ENCODE measurements at places on chromosomes 6 and 20. TPM values are rescaled to one million over a fixed set of nuclear protein-coding genes. Genes with fewer than 3 reads are reported as not detected.

DNA sequence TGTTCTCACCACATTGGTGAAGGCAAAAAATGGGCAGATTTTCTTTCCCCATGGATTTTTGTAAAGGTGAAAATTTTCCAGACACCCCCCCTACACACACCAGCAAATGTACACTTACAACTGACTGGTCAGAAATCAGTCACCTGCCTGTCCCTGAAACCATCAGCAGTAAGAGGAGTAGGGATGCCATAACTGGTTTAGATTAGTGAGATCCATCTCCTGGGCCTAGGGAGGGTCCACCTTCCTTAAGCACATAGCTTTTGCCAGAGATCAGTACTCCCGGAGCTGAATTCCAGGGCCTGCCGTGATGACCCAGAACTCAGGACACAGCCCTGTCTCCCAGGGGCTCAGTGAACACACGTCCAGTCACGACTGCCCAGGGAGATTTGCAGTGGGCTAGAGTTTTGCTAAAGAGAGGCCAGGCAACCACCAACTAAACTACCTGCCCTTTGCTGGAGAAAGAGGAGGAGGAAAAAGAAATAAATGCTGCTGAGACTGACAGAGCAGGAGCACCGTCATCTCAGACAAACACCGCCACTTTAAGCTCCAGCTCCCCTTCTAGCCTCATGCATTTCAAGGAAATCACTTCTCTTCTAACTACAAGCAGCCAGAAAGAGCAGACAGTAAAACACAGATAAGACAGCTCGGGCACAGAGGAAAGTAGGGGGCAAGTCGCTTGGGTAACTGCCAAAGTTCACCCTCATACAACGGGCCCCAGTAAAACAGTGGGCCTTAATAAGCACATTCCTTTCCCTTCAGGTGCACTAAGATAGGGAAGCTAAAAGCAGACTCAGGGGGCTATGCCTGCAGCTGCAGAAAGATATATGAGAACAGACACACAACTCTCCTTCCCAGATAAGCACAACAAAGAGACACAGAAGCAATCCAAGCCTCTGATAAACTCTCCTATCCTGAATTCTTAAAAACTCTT, 82.6 kb upstream of the SPTLC3 start:
- H3K36me3 ChIP-seq = no peaks in the 10 kb centered on the region
- no peak overlapping the region for H3K27ac ChIP-seq
- no peaks in the 10 kb centered on the region for H3K4me1 ChIP-seq
- no peak for DNase-seq
- no peak overlapping the region for H3K4me3 ChIP-seq

Gene ELOVL2
- total RNA-seq = not detected

- no peaks in the 10 kb centered on the region for H3K27me3 ChIP-seq
- H3K36me3 ChIP-seq = no peaks in the 10 kb centered on the region
- H3K4me1 ChIP-seq = peaks cover 6% of the 10 kb centered on the region
- no peak for DNase-seq
- no peak overlapping the region for H3K27ac ChIP-seq
Observed at GRCh38 chr6:3789018-3789895, 37.7 kb upstream of the PXDC1 start.

GRCh38 chr6:26514984-26515383, 14.9 kb downstream of the BTN1A1 start:
- no peak overlapping the region for H3K27ac ChIP-seq
- DNase-seq = no peak
- H3K36me3 ChIP-seq = no peaks in the 10 kb centered on the region
- H3K27me3 ChIP-seq = no peaks in the 10 kb centered on the region
- peaks cover 8% of the 10 kb centered on the region for H3K4me1 ChIP-seq
- no peak overlapping the region for H3K4me3 ChIP-seq

DNA sequence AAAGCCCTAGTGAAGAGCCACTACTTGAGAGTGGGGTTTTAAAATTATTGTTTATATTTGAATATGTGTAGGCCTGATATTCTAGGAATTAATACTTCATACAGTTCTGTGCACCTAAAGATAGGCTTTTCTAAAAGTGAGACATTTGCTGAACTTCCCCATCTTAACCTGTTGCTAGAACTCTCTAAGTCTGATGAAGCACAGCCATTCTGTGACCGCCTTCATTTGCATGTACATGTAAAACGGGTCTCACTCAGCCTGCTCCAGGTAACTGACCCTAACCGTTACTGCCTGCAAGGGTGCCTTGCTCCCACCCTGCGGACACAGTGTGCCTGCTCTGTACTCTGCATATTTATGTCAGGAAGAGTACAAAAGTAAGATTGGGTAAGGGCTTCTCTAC, 44.3 kb upstream of the IRF4 start:
- no peak overlapping the region for H3K27ac ChIP-seq
- H3K4me3 ChIP-seq = no peak overlapping the region
- no peaks in the 10 kb centered on the region for H3K36me3 ChIP-seq
- DNase-seq = peak; percentile 70
- H3K27me3 ChIP-seq = no peaks in the 10 kb centered on the region

GRCh38 chr6:3450888-3451287, 6.0 kb downstream of the SLC22A23 start:
- H3K4me1 ChIP-seq = no peaks in the 10 kb centered on the region
- H3K36me3 ChIP-seq = no peaks in the 10 kb centered on the region
- no peak for DNase-seq

- H3K36me3 ChIP-seq = no peaks in the 10 kb centered on the region
- no peak overlapping the region for H3K27ac ChIP-seq
- no peak overlapping the region for H3K4me3 ChIP-seq
- H3K4me1 ChIP-seq = no peaks in the 10 kb centered on the region
- H3K27me3 ChIP-seq = no peaks in the 10 kb centered on the region
Observed at GRCh38 chr20:60454491-60454890, 496.3 kb downstream of the CDH26 start.

Gene CFB
- 0.22 TPM for total RNA-seq
